ENCODE measurements at places on chromosomes 11 and 22.

GRCh38 chr11:47904048-47904447 lies 55.9 kb upstream of the NUP160 start:
- DNase-seq, result no peak

GRCh38 chr22:42834177-42834949 lies 22.7 kb downstream of the ARFGAP3 start:
- DNase-seq, result no peak

DNA sequence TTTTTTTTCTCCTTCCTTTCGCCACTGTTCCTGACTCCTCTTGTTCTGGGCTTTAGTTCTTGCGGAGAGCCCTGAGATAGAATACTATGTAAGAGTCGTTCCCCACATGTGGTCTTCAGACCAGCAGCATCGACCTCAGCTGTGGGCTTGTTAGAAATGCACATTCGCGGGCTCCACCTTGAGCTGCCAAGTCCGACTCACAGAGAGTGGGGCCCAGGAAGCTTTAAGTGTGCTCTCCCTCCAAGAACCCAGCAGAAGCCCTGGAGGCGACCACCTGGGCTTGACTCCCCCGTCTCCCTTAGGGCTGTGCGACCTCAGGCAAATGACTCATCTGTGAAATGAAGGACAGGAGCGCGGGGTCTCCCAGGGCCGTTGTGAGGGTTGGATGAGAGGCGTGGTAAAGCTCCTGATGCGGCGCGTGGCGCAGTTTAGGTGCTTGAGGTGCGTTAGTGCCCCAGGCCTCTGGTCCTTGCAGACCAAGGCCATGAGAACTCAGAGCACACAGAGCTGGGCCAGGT lies 18.8 kb downstream of the SAMM50 start:
- no peak for DNase-seq

GRCh38 chr11:77704029-77704428 lies 66.4 kb upstream of the CLNS1A start:
- DNase-seq, result no peak

- no peak for DNase-seq
Measured at GRCh38 chr11:73342633-73343032, 33.6 kb upstream of the RELT start.

DNA sequence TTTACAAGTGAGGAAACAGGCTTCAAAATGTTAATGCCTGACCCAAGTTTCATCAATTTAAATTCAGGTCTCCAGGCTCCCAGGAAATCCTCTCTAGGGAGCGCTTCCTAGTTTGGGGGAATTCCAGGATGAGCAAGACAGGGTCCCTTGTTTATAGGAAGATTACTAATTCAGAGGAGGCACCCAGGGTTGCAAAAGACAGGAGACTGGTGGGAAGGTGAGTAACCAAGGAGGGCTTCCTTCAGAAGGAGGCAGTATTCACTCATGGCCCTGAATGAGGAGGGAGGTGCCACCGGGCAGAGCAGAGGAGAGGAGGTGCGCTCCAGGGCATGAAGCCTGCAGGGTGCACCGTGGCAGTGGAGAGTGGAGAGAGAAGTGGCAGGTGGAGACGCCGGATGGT lies 1.6 kb downstream of the TMEM132A start:
- DNase-seq, result no peak

- DNase-seq, result no peak
Measured at GRCh38 chr11:114180301-114181055, 115.7 kb upstream of the NNMT start.

- no peak for DNase-seq
Measured at GRCh38 chr11:119178166-119178680, 7.1 kb upstream of the NHERF4 start.

- no peak for DNase-seq
Measured at GRCh38 chr11:4615856-4616444, 7.9 kb upstream of the TRIM68 start.

- DNase-seq, result no peak
Measured at GRCh38 chr11:63567044-63567840, 4.1 kb upstream of the PLAAT2 start.

DNA sequence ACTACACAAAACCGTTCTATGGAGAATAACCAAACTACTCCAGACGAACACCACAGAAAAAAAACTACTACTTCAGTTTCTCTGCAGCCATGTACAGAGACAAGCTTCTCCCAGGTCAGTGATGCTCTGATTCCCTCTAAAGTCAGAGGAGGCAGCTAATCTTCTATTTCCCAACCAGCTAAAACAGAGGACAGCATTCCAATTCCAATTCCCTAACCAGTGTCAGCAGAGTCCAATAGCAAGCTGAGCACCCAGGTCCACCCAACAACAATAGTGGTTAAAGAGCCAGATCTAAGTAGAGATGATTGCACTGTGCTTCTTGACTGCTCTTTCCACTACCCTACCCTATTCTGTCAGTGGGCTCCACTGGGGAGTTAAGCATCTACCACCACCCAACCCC lies 6.7 kb downstream of the XKR3 start:
- DNase-seq, result no peak

DNA sequence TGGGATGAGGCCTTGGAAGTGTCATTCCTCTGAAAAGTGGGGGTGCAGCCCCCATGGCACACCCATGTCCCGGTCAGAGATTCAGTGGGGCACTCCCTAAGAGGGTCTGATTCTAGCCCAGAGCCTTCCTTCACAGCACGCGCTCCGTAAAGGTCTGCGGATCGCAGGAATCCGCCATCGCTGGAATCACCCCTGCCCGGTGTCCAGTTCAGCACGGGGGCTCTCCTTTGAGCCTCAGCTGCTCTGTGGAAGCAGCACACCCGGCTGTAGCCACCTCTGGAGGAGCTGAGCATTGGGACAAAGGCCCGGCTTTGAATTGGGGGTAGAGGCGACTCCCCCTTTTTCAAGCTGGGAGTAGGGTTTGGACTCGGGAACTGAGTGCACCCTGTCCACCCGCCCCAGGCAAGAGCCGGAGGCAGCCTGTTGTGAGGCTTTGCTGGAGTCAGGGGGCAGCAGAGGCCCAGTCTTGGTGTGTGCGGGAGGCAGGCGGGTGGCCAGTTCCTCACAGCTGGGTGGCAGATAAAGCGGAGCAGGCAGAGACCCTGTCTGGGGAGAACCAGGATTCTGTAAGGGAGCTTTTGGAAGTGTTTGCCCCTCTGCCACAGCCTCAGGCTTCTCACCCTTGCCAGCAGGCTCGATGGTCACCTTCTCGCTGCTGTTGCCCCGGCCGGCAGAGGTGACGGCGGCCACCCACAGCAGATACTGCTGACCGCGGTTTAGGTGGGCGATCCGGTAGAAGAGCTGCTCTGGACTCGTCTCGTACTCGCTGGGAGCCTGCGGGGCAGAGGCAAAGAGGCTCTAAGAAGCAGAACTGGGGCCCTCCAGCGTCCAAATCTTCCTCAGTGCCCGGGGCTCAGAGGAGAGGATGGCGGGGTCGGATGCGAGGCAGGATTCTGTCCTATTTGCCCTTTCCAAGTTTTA lies 115.9 kb downstream of the CEP164 start:
- DNase-seq, result no peak

DNA sequence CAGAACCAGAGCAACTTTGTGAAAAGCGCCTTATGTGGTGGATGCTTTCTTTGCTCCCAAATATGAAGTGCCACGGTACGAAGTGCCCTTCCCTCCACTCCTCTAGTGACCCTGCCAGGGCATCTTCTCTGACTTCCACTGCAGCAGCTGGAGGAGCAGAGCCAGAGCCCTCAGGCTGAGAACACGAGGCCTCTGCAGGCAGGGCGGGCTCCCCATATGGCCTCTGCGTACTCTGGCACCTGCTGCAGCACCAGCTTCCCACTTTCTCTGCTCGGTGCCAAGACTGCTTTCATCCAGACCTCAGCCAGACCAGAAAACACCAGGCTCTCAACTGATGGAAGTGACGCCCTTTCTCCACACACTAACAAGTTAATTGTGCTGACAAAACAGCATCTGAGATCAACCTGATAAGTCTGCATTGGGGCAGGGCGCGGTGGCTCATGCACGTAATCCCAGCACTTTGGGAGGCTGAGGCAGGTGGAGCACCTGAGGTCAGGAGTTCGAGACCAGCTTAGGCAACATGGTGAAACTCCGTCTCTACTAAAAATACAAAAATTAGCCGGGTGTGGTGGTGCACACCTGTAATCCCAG lies 12.8 kb downstream of the UFD1 start:
- DNase-seq, result no peak

GRCh38 chr11:27028561-27028965 lies 12.1 kb upstream of the BBOX1 start:
- no peak for DNase-seq

- no peak for DNase-seq
Measured at GRCh38 chr11:69654660-69655478, 13.9 kb downstream of the CCND1 start.

DNA sequence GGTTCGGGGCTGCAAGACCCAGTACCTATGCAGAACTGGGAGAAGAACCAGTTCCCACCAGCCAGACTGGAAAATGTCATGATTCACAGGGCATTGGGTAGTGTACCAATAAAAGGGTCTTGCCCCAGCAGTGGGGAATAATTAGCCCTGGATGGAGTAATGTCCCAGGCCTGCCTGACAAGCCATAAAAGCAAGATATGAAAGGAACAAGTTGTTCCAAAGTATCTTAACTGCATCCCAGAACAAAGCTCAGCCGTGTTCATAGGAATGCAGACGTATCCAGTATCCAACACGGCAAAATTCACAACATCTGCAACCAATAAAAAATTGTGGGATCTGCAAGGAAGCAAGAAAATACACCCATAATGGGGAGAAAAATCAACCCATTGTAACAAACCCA lies 47.9 kb downstream of the ASCL2 start:
- no peak for DNase-seq

DNA sequence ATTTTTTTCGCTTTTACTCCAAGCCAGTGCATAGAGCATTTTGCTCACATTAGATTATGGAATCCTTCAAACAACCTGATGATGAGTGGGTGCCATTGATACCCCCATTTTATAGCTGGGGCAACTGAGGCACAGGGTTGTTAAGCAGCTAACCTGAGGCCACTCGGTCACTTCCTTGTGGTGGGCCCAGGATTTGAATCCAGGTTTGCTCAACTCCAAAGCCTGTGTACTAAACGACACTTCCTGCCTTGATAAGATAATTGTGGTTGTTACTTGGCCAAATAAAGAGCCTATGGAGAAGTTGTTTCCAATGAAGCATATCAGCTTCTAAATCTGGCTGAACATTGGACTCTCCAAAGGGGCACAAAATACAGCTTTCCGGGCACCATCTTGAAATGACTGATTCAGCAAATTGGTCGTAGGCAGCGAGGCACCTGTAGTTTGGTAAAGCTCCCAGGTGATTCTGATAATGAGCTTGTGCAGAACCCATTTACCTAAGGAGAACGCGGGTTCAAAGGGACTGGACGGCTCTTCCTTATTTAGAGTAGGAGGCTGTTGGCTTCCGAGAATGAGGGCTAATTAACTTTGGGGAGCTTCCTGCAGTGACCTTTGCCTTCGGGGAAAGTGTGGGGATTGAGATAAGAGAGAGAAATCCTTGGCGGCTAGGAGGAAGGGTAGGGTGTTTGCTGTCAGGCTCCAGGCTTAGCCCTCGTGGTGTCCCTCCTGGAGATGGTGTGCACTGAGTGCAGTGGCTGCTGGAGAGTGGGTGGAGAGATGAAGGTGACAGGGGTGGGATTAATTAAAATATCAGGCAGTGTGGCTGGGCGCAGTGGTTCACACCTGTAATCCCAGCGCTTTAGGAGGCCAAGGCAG lies 17.5 kb upstream of the EHF start:
- DNase-seq, result no peak

DNA sequence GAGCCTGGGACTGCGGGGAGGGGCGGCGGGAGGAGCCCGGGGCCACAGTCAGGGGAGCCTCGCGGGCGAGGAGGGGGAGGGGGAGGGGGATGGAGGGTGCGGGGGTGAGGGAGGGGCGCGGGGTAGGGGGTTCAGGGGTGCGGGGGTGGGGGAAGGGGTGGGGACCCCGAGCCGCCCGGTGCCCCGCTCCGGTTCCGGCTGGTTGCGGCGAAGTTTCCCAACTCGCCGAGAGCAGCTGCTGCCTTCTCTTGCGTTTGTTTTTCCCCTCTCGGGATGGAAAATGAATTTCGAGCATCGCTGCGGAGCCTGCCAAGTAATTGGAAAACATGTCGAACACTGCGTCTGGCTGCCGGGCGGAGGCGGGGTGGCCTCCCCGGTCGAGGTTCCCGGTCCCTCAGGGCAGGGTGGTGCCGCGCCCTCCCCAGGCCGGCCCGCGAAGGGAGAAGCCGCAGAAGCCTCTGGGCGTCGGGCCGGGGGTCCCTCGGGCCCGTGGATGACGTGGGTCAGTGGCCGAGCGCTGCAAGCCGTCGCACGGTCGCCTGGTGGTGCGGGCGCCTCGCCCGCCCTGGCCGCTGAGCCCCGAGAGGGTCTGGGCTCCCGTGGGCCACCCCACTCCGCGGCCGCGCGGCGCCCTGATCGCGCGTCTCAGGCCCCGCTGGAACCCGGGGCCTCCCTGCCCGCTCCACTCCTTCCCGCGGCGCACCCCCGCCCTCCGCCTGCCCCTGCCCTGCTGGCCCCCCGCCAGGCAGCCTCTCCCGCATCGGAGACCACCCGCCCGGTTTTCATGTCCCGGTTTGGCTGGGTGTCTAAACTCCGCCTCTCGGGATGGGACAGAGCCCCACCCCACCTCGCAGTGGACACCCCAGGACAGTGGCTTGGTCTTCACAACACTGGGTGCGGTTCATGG lies 12.1 kb downstream of the SPATA19 start:
- DNase-seq, result no peak

DNA sequence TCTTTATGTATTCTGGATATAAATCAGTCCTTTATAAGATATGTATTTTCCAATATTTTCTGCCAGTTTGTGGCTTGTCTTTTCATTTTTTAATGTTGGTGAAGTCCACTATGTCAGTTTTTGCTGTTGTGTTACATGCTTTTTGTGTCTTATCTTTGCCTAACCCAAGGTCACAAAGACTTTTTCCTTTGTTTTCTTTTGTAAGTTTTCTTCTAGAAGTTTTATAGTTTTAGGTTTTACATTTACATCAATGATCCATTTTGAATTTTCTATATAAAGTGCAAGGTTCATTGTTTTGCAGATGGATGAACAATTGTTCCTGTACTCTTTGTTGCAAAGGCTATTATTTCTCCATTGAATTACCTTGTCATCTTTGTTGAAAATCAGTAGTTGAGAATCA lies 69.3 kb downstream of the UVRAG start:
- DNase-seq, result no peak

DNA sequence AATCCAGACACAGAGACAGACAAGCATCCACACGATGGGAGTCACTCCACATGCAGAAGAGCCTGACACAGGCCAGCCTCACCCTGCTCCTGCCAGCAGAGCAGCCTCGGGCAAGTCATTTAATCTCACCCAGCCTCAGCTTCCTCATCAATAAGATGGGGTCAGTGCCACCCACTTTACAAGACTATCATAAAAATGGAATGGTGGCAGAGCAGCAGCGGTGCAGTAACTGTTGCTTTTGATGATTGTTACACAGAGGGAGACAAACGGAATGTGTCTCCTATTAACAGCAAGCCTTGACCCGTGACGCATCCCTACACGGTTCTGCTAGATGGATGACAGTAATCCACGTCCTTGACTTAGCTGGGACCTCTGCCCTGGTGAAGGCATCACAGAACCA lies 26.0 kb upstream of the ARFGAP3 start:
- no peak for DNase-seq
